ENCODE measurements at places on chromosomes 7 and 10.

GRCh38 chr10:83612050-83612449, 527.3 kb upstream of the GHITM start:
- DNase-seq = no peak

GRCh38 chr10:45644527-45644926, 28.0 kb downstream of the ZFAND4 start:
- DNase-seq = no peak

- DNase-seq = no peak
Measured at GRCh38 chr10:130416334-130417150, 280.4 kb downstream of the GLRX3 start.

GRCh38 chr10:26881600-26882331, 21.0 kb upstream of the ABI1 start:
- no peak for DNase-seq

- no peak for DNase-seq
Measured at GRCh38 chr10:118980135-118980865, 49.2 kb upstream of the NANOS1 start.

GRCh38 chr10:42177077-42177792, 461.1 kb downstream of the ZNF33B start:
- no peak for DNase-seq

- no peak for DNase-seq
Measured at GRCh38 chr10:90304533-90304932, 553.3 kb downstream of the HTR7 start.

GRCh38 chr7:126657599-126658358, 595.0 kb downstream of the GRM8 start:
- DNase-seq = no peak

DNA sequence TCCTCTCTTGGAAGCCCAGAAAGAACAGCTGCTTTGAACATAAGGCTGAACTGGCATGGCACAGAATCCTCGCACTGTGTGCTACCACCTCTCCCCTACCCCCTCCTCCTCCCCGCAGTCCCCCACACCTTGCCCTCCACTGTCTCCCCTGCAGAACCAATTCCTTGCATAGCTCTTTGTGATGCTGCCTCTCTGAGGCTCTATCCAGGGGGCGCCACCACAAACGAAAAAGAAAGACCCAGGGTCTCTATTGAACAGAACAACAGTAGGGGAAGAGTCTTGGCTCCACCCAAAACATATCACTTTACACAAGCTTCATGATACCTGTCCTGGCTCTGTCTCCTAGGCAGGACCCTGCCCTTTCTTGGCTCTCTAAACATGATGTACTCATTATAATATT, 26.2 kb upstream of the EBLN1 start:
- DNase-seq = no peak

DNA sequence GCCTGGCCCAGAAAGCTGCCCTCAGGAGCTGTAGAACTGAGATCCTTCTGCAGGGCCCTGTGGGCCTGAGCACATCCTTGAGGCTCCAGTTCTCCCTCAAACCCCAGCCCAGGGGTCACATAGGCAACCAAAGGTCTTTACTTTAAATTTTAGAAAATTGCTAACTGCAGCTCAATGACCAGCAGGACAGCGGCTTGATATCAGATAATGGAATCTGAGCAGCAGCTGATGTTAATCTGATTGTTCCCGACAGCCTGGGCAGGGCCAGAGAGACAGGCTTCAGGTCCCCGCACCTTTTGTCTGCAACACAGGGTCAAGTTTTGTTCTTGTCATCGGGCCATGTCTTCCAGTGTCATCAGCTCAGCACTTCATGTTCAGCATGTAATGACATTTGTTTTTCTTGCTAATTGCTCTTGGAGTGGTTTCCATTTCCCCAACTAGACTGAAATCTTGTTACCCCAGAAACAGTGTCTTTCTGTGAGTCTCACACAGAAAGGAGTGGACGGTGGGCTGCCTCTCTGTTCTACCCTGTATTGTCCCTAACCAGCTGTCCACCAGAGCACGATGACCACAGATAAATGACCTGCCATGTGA, 91.0 kb downstream of the PAXIP1 start:
- no peak for DNase-seq

DNA sequence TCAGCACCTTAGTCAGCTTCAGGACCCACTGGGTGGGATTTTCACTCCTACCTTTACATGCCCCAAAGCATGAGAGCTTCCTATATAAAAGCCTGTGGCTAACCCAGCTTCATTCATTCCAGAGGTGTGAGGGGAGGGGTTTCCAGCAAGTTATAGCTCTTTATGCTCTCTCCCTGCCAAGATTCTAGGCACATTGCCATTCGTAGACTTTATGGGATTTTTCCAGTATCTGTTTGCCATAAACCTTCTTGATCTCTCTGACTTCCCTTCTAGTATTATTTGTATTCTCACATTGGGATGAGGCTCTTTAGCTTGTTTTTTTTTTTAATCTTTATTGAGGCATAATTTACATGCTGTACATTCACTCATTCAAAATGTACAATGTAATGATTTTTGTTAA, 67.5 kb downstream of the POU6F2 start:
- no peak for DNase-seq

DNA sequence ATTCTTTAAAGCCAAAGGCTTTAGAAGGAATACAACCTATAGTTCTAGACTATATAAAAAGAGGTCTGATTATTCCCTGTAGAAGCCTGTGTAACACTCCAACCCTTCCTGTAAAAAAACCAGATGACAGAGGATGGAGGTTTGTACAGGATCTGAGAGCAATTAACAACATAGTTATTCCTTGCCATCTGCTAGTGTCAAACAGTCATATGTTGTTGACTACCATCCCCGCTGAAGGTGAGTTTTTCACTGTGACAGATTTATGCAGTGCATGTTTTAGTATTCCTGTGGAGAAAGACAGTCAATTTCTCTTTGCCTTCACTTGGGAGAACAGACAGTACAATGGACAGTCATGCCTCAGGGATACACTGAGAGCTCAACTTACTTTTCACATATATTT, 19.0 kb upstream of the SLC26A4 start:
- no peak for DNase-seq

GRCh38 chr10:111246814-111247452, 170.1 kb downstream of the ADRA2A start:
- DNase-seq = no peak

DNA sequence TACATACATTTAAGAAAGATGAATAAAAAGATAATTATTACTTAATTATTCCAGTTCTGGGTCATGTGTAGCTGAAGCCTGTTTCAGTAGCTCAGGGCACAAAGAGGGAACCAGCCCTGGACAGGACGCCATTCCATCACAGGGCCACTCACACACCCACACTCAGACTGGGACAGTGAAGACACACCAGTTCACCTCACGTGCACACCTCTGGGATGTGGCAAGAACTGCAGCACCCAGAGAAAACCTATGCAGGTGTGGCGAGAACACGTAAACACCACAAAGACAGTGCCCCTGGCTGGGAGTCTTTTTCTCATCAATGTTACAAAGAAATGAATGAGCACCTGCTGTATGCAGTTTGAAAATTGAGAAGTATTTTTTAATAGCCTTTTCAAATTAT, 1.6 kb upstream of the IDI1 start:
- DNase-seq = no peak

GRCh38 chr7:148972375-148972774, 55.9 kb downstream of the PDIA4 start:
- no peak for DNase-seq
